ENCODE measurements at places on chromosomes 4 and X.

GRCh38 chrX:18003876-18004275 is 142.8 kb upstream of the RAI2 start:
- no peak for DNase-seq

DNA sequence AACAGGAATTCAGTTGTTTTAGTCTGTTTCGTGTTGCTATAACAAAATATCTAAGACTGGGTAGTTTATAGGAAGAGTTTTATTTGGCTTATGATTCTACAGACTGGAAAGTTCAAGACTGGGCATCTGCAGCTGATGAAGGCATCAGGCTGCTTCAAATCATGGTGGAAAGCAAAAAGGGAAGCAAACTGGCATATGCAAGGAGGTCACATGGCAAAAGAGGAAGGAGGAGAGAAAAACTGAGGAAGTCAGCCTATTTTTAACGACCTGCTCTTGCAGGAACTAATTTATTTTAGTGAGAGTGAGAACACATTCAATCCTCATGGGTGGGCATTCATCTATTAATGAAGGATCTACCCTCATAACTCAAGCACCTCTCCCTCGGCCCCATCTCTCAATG is 363.1 kb upstream of the HS3ST1 start:
- no peak for DNase-seq

GRCh38 chr4:183828125-183828524 is 77.0 kb upstream of the STOX2 start:
- DNase-seq, result no peak

- DNase-seq, result no peak
Observed at GRCh38 chr4:89196745-89197144, 85.4 kb downstream of the TIGD2 start.

- DNase-seq, result peak; percentile 91
Observed at GRCh38 chr4:139665690-139666529, at the start of gene MGST2. TSS of gene MGST2 (plus strand) at chr4:139665819. CDS start at chr4:139666020, 201 bp downstream.

- DNase-seq, result peak; percentile 81
Observed at GRCh38 chr4:4864940-4865704, 5.7 kb downstream of the MSX1 start.

- no peak for DNase-seq
Observed at GRCh38 chrX:9392445-9392844, 72.4 kb upstream of the TBL1X start.

GRCh38 chr4:94978904-94979303 is 221.1 kb downstream of the BMPR1B start:
- DNase-seq, result no peak

Measured in ELF-1 (cell line).